ENCODE measurements at places on chromosomes 4 and X.

DNA sequence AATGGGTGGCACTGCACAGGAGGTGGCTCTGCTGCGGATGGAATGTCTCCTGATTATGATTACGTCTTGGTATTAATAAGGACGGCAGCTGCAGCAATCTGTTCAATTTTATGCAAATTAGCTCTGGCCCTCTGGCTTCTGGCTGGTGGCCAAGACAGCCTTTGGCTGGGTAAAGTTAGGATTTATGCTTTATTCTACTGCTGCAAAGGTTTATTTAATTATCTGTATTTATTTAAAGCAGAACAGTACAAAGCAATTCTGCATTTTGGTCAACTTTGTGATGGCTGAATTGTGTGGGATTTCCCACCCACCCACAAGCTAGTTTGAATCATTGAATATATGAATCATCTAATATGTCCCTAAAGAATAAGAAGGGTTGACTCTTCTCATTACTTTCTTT is 745.6 kb upstream of the FAM241A start:
- no peaks in the 10 kb centered on the region for H3K27me3 ChIP-seq
- H3K36me3 ChIP-seq: no peaks in the 10 kb centered on the region
- no peak overlapping the region for H3K4me3 ChIP-seq
- H3K4me1 ChIP-seq: peaks cover 6% of the 10 kb centered on the region
- no peak overlapping the region for H3K27ac ChIP-seq

- H3K36me3 ChIP-seq: no peaks in the 10 kb centered on the region
- no peak for DNase-seq
- no peak overlapping the region for H3K4me3 ChIP-seq
- H3K27me3 ChIP-seq: no peaks in the 10 kb centered on the region
- H3K27ac ChIP-seq: no peak overlapping the region
These were observed 28.0 kb upstream of the CD40LG start for GRCh38 chrX:136619899-136620505.

- no peaks in the 10 kb centered on the region for H3K36me3 ChIP-seq
- H3K27me3 ChIP-seq: peaks cover 56% of the 10 kb centered on the region
- DNase-seq: no peak
- H3K4me1 ChIP-seq: no peaks in the 10 kb centered on the region
- no peak overlapping the region for H3K27ac ChIP-seq
- H3K4me3 ChIP-seq: peak overlapping the region; percentile 48
These were observed 1.1 kb downstream of the PCDH19 start for GRCh38 chrX:100408713-100409609.

DNA sequence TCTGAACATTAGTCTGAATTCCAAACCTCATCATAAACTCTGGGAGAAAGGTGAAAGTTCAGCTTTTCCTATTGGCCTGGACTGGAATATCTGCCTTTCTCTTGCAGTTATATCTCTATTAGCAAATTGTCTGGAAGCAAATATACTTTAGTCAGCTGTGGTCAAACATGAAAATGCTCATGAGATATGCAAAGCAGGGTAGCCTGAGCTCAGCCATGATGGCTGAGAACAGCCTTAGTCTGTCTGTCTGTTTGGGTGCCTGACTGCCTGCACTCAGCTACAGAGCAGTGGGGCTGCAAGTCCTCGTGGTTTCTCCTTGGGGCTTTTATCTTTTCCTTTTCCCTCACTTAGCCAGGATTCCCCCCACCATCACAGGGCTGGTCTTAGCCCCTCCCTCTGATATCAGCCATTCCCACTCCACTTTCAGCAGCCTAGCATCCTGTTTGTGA is 19.5 kb upstream of the PGRMC2 start:
- H3K27ac ChIP-seq: no peak overlapping the region
- no peaks in the 10 kb centered on the region for H3K36me3 ChIP-seq
- DNase-seq: no peak
- H3K4me1 ChIP-seq: peaks cover 11% of the 10 kb centered on the region

GRCh38 chr4:13483136-13483767 is 888 bp downstream of the RAB28 start:
- DNase-seq: no peak
- no peaks in the 10 kb centered on the region for H3K27me3 ChIP-seq
- peaks cover 24% of the 10 kb centered on the region for H3K4me1 ChIP-seq
- no peaks in the 10 kb centered on the region for H3K36me3 ChIP-seq

DNA sequence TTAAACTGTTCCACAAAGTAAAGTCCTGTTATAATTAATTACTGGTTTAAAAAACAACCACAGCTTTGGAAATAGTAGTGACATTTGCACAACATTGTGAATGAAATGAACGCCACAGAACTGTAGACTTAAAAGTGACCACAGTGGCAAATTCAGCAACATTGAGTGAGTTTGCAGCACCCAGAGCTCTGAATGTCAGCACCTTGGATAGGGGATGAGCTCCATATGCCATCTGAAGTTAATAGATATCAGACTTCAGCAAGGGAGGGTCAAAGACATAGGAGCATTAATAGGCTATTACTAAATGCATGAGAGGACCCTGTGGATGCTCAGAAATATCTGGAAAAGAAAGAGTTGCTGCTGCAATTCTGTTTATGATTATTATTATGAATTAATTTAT is 55.3 kb upstream of the KCNIP4 start:
- H3K36me3 ChIP-seq: no peaks in the 10 kb centered on the region
- H3K27me3 ChIP-seq: no peaks in the 10 kb centered on the region
- no peaks in the 10 kb centered on the region for H3K4me1 ChIP-seq
- no peak overlapping the region for H3K4me3 ChIP-seq

DNA sequence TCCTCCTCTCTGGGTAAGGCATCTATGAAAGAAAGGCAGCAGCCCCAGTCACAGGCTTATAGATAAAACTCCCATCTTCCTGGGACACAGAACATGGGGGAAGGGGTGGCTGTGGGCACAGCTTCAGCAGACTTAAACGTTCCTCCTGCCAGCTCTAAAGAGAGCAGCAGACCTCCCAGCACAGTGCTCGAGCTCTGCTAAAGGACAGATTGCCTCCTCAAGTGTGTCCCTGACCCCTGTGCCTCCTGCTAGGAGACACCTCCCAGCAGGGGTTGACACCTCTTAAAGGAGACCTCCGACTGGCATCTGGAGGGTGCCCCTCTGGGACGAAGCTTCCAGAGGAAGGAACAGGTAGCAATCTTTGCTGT is 89.9 kb downstream of the EFHC2 start:
- peaks cover 3% of the 10 kb centered on the region for H3K4me1 ChIP-seq
- H3K27me3 ChIP-seq: no peaks in the 10 kb centered on the region
- H3K4me3 ChIP-seq: no peak overlapping the region

GRCh38 chr4:48985602-48985975 is 486 bp upstream of the CWH43 start:
- peaks cover 3% of the 10 kb centered on the region for H3K4me1 ChIP-seq
- DNase-seq: no peak
- no peaks in the 10 kb centered on the region for H3K36me3 ChIP-seq
- peak overlapping the region; percentile 29 for H3K4me3 ChIP-seq
- H3K27me3 ChIP-seq: peaks cover 24% of the 10 kb centered on the region

DNA sequence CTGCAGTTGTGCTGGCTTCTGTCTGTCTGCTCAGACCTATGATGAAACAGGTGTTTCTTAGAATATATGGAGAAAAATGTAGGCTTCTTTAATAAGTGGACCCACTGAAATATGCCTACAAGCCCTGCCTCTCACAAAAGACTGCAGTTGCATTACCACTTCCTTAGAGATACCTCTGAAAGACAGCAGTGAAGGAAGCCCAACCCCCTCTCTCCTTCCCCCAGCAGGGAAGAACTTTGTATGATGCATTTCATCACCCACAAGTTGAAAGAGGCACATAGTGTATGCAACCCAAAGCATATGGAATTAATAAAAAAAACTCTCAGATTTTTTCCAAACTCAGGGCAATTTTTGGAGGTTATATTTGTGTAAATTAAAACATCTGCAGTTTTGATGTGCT is 916.7 kb downstream of the TECRL start:
- no peaks in the 10 kb centered on the region for H3K4me1 ChIP-seq
- no peaks in the 10 kb centered on the region for H3K27me3 ChIP-seq
- no peaks in the 10 kb centered on the region for H3K36me3 ChIP-seq

DNA sequence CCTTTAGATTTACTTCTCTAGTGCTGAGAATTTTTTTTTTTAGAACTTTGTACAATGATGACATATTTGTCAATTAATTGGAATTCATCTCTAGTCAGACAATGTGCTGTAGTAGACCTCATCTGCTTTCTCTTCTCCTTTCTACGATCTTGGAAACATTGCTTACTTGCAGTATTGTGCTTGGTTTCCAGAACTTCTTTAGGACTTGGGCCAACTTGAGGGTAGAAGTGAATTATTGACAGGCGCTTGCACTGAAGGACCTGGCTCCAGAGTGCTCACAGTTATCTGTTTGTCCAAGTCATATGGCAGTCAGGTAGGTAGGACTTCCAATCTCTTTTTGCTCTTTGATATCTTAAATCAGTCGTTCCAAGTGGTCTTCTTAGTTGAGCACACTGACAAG is 39.6 kb downstream of the FNIP2 start:
- H3K27me3 ChIP-seq: no peaks in the 10 kb centered on the region
- DNase-seq: no peak
- no peak overlapping the region for H3K4me3 ChIP-seq
- peaks cover 32% of the 10 kb centered on the region for H3K4me1 ChIP-seq
- peak overlapping the region; percentile 19 for H3K27ac ChIP-seq
- H3K36me3 ChIP-seq: no peaks in the 10 kb centered on the region

- no peaks in the 10 kb centered on the region for H3K27me3 ChIP-seq
- no peaks in the 10 kb centered on the region for H3K4me1 ChIP-seq
- no peaks in the 10 kb centered on the region for H3K36me3 ChIP-seq
- H3K4me3 ChIP-seq: no peak overlapping the region
These were observed 7.4 kb downstream of the FATE1 start for GRCh38 chrX:151723156-151723760.

- no peaks in the 10 kb centered on the region for H3K4me1 ChIP-seq
- H3K27me3 ChIP-seq: peaks cover 6% of the 10 kb centered on the region
- no peak overlapping the region for H3K4me3 ChIP-seq
- no peaks in the 10 kb centered on the region for H3K36me3 ChIP-seq
These were observed 5.0 kb downstream of the AWAT2 start for GRCh38 chrX:70044541-70045245.

All from heart left ventricle (tissue), 16 donors.